ENCODE measurements at places on chromosomes 5 and 9.

- no peak for DNase-seq
Observed at GRCh38 chr5:72077390-72077789, 29.9 kb upstream of the MAP1B start.

DNA sequence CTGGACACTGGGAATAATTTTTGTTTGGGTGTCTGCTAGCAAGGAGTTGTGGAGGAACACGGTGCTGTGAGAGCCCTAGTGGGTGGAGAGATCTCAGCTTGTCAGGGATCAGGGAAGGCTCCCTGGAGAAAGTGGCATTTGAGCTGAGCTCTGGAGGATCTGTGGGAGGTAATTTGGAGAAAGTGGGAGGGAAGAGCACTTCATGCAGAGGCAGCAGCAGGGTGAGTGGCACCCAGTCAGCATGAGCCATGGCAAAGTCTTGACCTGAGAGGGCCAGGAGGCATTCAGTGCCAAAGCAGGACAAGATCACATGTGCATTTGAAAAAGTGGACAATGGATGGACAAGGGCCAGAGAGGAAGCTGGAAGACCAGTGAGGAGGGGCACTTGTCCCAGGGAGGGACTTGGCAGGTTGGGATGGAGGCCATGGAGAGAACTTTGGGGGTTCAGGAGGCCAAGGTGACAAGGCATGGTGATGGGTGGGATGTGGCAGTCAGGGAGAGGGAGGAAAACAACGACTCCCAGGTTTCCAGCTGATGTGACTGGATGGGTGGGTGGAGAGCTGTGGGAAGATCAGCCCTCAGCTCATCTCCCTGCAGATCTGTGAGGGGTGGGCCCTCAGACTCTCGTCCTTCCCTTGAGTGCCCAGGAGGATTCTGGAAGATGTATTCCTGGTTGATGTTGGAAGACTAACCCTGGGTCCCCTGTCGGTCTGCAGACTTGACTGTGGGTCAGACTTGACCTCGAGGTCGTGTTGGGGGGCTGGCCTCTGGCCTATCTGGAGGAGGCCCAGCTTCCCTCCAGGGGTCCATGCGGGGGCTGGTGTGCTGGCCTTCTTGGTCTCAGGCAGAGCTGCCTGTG lies 68.9 kb upstream of the PITX1 start:
- no peak for DNase-seq

DNA sequence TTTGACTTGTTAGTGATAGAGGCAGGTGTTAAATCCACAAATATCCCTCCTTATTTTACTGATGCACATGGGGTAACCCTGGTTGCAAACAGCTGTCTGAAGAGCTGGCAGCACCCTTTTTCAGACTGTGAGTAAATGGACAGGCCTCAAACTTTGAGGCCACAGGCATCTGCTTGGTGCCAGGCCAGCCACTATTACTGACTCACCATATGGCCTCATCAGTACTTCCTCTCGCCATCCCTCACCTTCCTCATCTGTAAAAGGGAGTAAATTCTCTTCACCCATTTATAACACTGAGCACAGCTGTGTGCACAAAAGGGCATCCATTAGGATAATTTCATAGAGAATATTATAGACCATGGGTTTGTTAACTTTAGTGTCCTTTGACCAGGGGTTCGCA lies 11.9 kb upstream of the TNIP1 start:
- DNase-seq: no peak

GRCh38 chr5:137858954-137859353 lies 8.7 kb upstream of the MYOT start:
- DNase-seq: no peak

DNA sequence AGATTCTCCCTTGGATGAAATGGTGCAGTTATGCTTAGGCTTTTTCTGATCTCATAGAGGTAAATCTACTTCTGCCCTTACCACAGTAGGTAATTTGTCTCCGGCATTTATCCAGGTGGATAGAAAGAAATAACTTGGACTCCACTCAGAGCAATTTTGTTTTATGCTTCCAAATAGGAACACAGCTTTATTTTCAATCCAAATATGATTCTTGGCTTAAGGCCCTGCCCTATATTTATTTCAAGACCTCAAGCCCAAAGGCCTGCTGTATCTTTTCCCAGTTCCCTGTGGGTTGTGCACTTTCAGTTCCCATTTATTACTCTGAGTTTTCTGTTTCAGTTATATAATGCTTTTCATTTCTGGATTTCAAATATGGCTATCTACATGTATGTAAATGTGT lies 274.2 kb upstream of the SMC2 start:
- DNase-seq: no peak

- DNase-seq: no peak
Observed at GRCh38 chr9:95091601-95092261, 225.8 kb downstream of the FANCC start.
